ENCODE measurements at places on chromosomes 1 and 21.

- DNase-seq = peak; percentile 34
Measured at GRCh38 chr21:39385299-39386145, 36.6 kb upstream of the HMGN1 start.

DNA sequence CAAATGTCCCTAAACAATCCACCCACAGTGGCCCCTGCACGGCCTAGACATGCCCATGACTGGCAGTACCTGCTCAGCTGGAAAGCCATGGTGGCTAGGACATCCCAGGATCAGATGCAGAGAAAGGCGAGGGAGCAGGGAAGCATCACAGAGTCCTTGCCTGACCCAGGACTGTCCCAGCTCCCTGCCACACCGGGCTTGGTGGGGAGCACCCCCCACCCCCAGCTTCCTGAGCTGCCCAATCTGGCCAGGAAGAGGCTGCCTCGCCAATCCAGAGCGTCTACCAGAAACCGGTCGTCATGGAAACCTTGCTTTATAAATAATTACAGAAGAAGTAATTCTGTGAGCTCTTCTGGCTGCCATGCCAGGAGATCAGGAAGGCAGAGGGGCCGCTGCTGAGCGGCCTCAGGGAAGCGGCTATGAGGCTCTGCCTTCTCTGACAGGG, 34.8 kb downstream of the ACOT7 start:
- no peak for DNase-seq

DNA sequence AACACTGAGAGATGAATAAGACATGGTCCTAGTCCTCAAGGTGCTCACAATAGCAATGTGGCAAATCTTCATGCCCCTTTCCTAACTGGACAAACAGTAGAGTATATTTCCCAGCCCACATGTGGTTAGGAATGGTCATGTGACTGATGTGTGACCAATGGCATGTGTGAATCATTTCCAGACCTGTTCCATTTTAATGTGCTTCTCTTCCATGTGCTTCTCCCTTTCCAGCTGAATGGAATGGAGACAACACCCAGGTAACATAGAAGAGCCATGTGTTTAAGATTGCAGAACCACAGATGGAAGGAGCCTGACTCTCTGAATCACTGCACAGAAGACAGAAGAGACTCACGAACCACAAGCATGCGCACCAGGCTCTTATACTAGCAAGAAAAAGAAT, 409.9 kb upstream of the NFIA start:
- no peak for DNase-seq

DNA sequence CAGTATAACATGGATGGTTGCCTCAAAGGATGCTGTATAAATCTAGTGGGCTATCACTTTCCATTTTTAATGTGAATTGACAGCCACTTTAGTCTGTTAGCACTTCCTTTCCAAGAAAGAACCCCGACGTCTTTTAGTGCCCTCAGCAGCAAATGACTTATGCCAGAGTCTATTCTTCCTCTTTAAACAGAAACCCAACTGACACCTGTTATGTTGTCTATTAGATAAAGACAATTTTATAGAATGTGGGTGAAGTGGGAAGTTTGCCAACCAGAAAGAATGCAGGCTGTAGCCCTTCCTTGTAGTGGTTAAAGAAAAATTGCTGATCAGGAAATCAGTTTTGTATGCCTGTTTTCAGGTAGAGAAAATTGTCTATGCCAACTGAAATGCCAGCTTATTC, 344.9 kb downstream of the ZNF326 start:
- DNase-seq = no peak

GRCh38 chr1:214319938-214320337, 39.0 kb downstream of the SMYD2 start:
- DNase-seq = no peak

GRCh38 chr1:41416081-41416480, 54.8 kb downstream of the FOXO6 start:
- DNase-seq = no peak

DNA sequence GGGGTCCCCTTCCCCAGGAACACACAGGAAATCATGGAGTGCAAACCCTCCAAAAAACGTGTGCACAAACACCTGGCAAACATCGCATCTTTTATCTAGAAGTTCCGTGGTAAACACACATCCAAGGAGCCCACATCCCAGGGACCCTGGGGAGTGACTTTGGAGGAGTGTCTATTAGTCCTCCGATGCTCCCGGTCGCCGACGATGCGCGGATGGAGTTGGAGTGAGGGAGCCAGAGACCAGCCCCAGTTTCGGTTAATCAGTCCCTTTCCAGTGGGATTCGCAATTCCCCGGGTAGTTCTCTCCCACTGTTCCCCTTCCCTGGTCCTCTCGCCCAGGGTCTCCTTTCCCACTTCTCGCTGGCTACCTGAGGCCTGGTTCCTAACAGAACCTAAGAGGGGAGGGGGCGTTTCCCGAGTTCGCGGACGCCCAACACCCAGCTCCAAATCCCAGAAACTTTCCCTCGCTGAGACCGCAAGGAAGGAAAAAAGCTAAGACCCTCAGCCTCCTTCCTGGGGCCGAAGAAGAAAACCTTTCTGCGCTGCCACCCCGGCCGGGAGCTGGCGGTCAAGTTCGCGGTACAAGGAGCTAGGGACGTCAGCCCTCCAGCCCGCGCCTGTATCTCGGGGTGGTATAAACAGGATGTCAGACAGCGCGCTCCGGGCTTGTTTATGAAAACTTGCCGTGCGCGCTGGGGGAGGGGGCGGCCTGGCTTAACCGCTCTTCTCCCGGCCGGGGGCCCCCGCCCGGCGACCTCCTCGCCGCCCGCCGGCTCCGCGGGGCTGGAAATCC, 787 bp downstream of the JAK1 start:
- DNase-seq = no peak

Data from cerebellar nuclear complex (tissue), 1 donor.